NCI-H1417 treated with DMSO at 0.1 percent for 48 hours (cell line): ENCODE measurements at places on chromosomes 5 and 9.

DNA sequence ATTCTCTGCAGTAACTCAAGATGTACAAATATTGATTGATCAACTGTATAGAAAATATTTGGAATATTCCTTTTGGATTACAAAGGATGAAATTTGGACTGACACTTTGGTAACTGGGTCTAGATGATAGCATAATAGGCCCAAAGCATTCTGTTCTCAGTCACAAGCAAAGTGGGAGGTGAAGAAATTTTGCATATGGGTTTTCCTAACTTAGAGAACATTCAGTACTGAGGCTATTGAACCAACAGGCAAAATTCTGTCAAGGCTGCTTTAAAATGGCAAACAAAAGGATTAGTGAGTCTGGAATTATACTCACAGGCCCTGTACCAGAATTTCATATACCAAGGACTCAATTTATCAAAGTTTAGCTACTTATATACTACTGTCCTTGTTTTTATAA is 1020.6 kb downstream of the TLE4 start:
- no peak for DNase-seq

GRCh38 chr9:13278368-13279246 is 885 bp downstream of the MPDZ start:
- no peak for DNase-seq

- no peak for DNase-seq
Measured at GRCh38 chr5:179309383-179309670, 35.9 kb downstream of the ADAMTS2 start.

GRCh38 chr5:130135506-130135905 is 231.2 kb downstream of the CHSY3 start:
- no peak for DNase-seq

GRCh38 chr5:171801839-171802238 is 16.2 kb downstream of the SMIM23 start:
- DNase-seq, result no peak

DNA sequence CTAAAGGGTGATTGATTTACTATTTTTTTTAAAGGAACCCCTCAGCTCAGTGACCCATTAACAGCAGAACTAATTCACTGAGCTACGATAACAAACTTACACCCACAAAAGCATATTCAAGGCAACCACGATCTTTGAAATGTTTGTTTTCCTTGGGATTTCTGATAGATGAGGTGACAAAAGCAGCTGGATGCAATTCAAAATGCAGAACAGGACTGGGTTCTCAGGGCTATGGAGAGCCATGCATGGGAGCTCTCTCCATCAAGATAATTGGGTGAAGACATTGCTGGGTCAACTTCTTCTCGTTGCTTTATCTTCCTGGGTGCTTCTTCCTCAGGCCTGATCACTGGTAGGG is 60.1 kb downstream of the PAPPA start:
- no peak for DNase-seq

- DNase-seq, result no peak
Measured at GRCh38 chr5:13566871-13567339, 377.6 kb downstream of the DNAH5 start.

GRCh38 chr9:128916745-128917144 is 4.0 kb upstream of the PHYHD1 start:
- DNase-seq, result no peak

DNA sequence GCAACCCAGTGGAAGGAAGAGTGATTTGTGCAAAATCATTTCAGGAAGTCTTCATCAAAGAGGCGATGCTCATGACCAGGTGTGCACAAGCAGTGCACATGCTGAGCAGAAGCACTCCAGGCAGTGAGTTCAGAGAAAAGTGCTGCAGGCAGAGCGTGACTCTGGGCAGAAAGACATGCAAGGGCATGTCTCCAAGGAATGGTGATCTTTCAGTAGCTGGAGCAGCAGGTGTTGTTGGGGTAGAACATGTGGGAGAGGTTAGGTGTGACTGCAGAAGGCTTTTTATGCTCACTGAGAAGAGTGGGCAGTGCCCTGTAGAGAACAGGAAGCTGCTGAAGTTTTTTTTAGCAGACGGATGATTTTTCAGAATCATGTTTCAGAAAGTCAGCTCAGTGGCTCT is 545.4 kb upstream of the TLE4 start:
- DNase-seq, result peak; percentile 88

DNA sequence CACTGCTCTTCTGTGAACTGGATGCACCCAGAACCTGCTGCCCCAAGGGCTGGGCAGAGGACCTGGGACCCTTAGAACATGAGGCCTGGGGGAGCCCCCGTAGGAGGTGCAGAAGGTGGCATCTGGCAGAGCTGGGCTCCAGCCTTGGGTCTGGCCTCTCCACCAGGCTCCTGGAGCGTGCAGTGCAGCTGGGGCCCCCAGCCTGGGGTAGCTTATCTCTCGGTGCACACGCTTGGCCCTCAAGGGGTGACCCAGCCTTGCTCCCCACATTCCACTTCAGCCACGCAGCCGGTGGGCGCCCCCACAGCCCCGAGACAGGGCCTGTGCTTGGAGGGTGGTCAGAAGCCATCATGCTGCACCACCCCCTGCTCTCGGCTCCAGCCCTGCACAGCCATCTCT is 5.6 kb upstream of the NR5A1 start:
- no peak for DNase-seq

GRCh38 chr9:16705111-16705604 is 165.3 kb downstream of the BNC2 start:
- DNase-seq, result no peak

DNA sequence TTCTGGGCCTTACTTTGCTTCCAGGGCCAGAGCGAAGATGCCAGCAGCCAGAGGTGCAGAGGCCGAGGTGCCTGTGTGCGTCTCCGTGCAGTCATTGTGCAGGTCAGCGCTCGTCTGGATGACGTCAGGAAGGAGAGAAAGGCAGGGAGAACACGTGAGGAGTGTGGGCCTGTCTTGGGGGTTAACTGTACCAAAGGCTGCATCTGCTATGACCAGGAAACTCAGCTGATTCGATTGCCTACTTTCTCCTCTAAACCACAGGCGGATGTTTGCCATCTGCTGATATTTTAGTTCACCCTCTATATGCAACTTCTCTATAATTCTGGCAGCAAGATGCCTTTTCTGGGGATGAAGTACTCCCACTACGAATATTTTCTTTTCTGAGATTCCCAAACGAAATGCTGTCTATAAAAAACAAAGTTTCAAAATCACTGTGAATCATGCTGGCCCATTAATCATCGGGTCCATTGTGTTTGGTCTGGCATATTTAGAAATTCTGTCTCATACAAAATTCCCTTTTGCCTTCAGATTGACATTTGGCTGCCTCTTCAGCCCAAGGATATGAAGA is 24.8 kb downstream of the PCSK1 start:
- no peak for DNase-seq

DNA sequence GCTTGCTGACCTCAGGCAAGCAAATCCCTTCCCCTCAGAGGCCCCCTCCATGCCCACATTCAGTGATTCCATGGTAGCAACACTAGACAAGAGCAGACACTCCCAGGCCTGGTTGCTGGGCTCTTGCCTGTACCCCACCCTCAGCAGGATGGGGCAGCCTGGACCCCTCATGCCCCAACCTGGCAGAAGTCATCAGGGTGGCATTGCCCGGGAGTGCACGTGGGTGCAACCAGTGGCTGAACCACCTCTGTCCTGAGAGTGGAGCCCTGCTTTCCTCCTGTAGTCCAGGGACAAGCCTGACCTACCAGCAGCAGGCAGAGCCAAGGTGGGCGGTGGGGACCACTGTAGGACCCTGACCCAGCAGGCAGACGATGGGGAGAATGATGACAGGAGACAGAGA is 65.8 kb upstream of the TBC1D2 start:
- no peak for DNase-seq
